ENCODE measurements at places on chromosomes 16 and 17. TPM values are rescaled to one million over a fixed set of nuclear protein-coding genes. Genes with fewer than 3 reads are reported as not detected.

CBX2 gene
- total RNA-seq: 13.8 TPM

KCNH4 gene
- total RNA-seq: not detected

RAD51C gene
- total RNA-seq: 31.7 TPM

SRCIN1 gene
- 14.8 TPM for total RNA-seq

SGCA gene
- 13.5 TPM for total RNA-seq

HBA1 gene
- total RNA-seq: 1,075 TPM

ABCC11 gene
- total RNA-seq: not detected

MARVELD3 gene
- total RNA-seq: 1.9 TPM

All from camera-type eye (tissue), 1 donor.